Esophagus mucosa (tissue), 1 donor: ENCODE measurements at places on chromosomes 7 and 10. TPM values are rescaled to one million over a fixed set of nuclear protein-coding genes. Genes with fewer than 3 reads are reported as not detected.

LAMB4 gene
- total RNA-seq = 1.1 TPM

DNA sequence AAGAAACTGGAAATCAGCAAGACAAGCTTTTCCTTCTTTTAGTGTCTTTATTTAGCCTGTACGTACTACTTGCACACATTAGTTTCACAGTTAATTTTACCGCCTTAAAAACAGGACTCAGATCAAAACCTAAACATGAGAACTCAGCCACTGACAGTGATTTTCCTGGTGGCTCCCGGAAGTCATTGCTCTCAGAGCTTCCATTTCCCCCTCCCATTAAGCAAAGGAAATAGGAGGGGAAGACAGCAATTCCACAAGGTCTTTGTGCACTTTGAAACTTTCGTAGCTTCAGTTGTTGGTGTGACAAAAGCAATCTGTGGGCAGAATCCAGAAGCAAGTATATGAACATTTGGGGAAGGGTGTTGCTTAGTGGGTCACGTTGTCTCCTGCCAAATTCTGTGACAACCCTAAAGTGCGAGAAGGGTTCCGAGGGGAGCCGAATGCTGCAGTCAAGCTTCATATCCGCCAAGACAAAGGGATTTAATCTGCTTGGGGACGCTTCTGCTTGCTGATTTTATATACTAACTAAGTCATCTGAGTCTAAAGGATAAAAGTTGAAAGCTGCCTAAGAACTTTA lies 30.4 kb downstream of the FAM53B start:
- no peak for ATAC-seq

GRCh38 chr10:810351-810846 lies 120.9 kb upstream of the DIP2C start:
- no peak for ATAC-seq

- ATAC-seq = no peak
These were observed 330.9 kb upstream of the COBL start for GRCh38 chr7:51647486-51647885.

ADRA2A gene
- 0.44 TPM for total RNA-seq

PPP1R17 gene
- not detected for total RNA-seq

DNA sequence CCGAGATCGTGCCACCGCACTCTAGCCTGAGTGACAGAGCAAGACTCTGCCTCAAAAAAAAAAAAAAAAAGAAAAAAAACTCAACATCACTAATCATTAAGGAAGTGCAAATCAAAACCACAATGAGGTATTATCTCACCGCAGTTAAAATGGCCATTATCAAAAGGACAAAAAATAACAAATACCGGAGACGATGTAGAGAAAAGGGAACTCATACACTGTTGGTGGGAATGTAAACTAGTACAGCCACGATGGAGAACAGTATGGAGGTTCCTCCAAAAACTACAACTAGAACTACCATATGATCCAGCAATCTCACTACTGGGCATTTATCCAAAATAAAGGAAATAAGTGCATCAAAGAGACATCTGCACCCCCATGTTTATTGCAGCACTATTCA lies 24.3 kb downstream of the GRK5 start:
- no peak for ATAC-seq

RTKN2 gene
- total RNA-seq = 8.9 TPM

GRCh38 chr7:24050991-24051560 lies 232.9 kb upstream of the NPY start:
- ATAC-seq = no peak

SUN3 gene
- not detected for total RNA-seq

DNA sequence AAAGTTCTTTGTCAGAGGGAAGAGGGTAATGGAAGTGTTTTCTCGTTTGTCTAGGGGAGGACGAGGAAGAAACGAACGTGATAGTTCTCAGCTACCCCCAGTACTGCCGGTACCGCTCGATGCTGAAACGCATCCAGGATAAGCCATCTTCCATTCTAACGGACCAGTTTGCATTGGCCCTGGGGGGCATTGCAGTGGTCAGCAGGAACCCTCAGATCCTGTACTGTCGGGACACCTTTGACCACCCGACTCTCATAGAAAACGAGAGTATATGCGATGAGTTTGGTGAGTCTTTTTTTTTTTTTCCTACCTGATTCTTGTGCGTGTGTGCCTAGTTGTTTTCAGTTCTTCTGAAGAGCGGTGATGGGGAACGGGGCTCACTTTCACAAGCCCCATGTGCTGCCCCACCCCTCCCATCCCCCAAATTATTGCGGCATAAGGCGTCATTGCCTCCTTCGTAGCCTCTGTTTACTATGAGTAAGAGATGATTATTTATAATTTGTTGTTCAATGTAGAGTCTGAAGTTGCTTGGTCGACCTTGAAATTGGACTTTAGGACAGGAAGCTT lies 98.6 kb downstream of the ARID5B start:
- ATAC-seq = peak; percentile 53

- ATAC-seq = no peak
These were observed 58.0 kb upstream of the CELF2 start for GRCh38 chr10:10959666-10960065.

DNA sequence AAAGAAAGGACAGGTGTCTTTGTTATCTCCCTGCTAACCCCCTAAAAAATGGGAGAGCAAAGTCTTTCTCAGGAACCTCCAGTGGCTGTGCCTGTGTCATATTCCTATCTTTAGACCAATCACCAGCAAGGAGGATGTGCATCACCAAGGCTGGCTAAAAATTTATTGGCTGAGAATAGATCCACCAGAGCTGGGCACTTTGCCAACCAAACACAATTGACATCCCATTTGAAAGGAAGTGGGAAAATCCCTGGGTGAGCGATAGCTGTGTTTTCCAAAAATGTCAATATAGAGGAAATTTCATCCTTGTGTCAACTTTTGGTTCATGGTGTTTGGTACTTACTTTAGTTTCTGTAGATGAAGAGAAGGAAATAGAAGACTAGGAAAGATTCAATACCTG lies 13.1 kb upstream of the GPR141 start:
- no peak for ATAC-seq

SMURF1 gene
- total RNA-seq = 27.4 TPM

DNA sequence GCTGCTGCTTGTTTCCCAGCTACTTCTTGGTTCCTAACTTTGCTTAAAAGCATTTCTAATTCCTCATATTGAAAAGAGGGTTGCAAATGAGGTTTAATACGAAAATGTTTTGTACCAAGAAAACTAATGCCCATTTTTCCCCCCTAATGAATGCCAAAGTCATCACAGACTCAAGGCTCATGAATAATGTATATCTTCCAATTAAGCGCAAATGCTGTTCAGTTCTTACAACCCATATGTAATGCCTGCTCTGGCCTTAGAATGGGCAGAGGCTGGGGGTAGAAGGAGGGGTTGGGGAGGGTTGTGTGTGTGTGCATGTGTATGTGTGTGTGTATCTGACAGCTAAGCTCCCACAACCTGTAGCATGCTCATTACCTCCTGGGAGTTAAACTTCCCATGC lies 901.7 kb downstream of the KCNMA1 start:
- no peak for ATAC-seq

GRCh38 chr10:89683883-89684282 lies 17.5 kb upstream of the KIF20B start:
- ATAC-seq = no peak

DNA sequence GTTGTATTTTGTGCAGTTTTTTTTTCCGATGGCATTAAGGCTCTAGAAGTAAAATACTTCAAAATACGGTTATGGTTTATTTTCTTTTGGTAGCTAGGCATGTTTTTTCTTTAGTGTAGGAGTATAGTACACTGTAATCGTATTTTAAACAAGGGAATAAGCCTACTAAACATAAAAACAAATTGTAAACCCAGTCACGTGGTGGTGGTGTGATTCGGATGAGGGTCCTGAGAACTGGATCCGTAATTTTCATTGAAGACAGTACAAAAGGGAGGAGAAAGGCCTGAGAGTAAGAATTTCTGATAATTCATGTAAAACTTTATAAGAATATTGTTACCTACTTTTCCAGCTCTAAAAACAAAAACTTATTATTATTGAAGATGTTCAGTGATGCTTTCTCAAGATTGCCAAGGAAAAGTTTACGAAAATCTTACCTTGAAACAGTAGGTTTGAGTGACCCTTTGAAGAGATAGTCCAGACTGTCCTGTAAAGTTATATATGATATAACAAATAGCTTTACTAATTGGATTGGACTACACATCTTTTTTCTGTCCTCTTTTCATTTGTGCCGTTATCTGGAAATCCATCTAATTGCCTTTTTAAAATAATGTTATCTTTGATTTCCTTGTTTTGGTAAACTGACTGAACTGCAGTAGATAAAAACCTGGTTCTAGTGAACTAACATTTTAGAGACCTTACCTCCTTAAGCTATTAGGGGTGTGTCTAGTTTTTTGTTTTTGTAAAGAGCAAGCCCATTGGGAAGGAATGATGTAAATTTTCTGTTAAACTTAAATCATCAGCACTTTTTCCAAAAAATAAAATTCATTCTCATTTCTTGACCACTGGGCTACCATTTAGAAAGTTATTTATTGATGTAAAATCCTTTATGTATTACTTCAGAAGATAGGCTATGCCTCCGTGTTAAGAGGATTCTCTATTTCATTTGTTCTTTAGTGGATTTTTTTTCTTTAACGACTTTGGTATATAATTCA lies 1.0 kb upstream of the PBLD start:
- no peak for ATAC-seq

CALML3 gene
- 501 TPM for total RNA-seq

PTPRE gene
- total RNA-seq = 23.1 TPM

DNA sequence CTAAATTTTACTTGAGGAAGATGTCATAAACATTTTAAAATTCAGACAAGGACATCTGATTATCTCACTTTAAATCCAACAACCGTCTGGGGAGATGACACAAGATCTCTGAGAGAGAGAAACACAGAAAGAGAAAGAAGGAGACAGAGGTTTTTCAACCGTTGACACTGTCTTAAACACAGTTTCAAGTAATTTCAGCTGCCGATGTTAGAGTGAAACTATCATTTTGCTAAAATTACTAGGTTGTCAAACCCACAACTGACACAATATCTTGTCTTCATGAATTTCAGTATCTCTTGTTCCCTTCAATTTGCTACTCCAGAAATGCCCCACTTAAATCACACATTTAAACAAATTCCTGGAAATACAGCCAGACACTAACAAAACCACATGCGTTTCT lies 174.8 kb downstream of the RAPGEF5 start:
- no peak for ATAC-seq
